Breast epithelium (tissue), 4 donors: ENCODE measurements at places on chromosomes 2 and 18.

GRCh38 chr2:149860276-149860921, 272.8 kb upstream of the MMADHC start:
- H3K27ac ChIP-seq, result peak overlapping the region; percentile 18
- no peaks in the 10 kb centered on the region for H3K4me1 ChIP-seq
- H3K36me3 ChIP-seq, result no peaks in the 10 kb centered on the region
- no peak overlapping the region for H3K4me3 ChIP-seq
- DNase-seq, result peak; percentile 23
- no peaks in the 10 kb centered on the region for H3K27me3 ChIP-seq

- H3K27me3 ChIP-seq, result no peaks in the 10 kb centered on the region
- no peaks in the 10 kb centered on the region for H3K4me1 ChIP-seq
- H3K36me3 ChIP-seq, result no peaks in the 10 kb centered on the region
- no peak for DNase-seq
- no peak overlapping the region for H3K27ac ChIP-seq
Measured at GRCh38 chr2:190075623-190076022, 13.1 kb upstream of the MSTN start.

DNA sequence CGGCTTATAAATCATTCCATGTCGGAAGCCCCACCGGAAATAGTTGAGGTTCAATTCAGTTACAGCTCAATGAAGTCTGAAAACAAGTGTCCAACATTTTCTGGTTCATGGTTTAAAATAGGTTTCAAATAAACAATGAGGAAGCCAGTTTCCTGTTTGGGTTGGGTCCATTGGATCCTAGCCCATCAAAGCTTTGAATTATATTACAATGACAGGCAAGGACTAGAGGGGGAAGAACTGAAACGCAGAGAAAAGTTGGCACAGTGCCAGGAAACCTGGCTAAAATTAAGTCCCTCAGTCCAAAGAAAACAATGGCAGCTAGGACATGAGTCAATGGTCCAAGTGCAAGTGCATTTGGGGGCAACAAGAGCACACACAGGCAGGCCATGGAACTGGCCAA, 32.0 kb downstream of the SLC14A1 start:
- H3K36me3 ChIP-seq, result no peaks in the 10 kb centered on the region
- DNase-seq, result peak; percentile 54
- H3K27ac ChIP-seq, result no peak overlapping the region

GRCh38 chr2:133266926-133267590, 301.2 kb downstream of the NCKAP5 start:
- H3K4me3 ChIP-seq, result peak overlapping the region; percentile 38
- peaks cover 4% of the 10 kb centered on the region for H3K27me3 ChIP-seq
- DNase-seq, result no peak
- H3K4me1 ChIP-seq, result no peaks in the 10 kb centered on the region
- H3K27ac ChIP-seq, result peak overlapping the region; percentile 30

DNA sequence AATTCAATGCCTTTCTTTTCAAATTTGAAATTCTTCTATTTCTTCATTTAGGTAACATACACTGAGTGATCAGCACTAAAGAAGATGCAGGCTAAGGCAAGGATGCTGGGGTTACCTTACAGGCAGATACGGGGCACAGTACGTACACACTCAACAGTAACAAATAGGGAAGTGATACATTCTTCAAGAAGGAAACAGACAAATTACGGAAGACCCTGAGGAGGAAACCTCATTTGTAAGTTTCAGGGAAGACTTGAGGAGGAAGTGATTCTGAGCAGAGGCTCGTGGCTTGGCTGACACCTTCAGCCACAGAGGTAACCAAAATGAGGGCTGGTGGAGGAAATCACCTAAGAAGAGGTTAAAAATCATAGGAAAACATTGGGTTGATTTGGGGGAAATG, 1108.3 kb upstream of the KLHL29 start:
- H3K36me3 ChIP-seq, result no peaks in the 10 kb centered on the region
- H3K27me3 ChIP-seq, result no peaks in the 10 kb centered on the region
- H3K27ac ChIP-seq, result no peak overlapping the region
- no peak for DNase-seq
- no peaks in the 10 kb centered on the region for H3K4me1 ChIP-seq

GRCh38 chr2:42223855-42224268, 54.7 kb downstream of the EML4 start:
- H3K4me3 ChIP-seq, result no peak overlapping the region
- no peaks in the 10 kb centered on the region for H3K36me3 ChIP-seq
- DNase-seq, result no peak
- no peaks in the 10 kb centered on the region for H3K27me3 ChIP-seq

- H3K27ac ChIP-seq, result peak overlapping the region; percentile 90
- H3K36me3 ChIP-seq, result no peaks in the 10 kb centered on the region
- H3K4me3 ChIP-seq, result peak overlapping the region; percentile 15
- no peaks in the 10 kb centered on the region for H3K27me3 ChIP-seq
- DNase-seq, result no peak
Measured at GRCh38 chr2:238596571-238597551, 170.1 kb downstream of the ASB1 start.

- H3K4me3 ChIP-seq, result no peak overlapping the region
- no peaks in the 10 kb centered on the region for H3K27me3 ChIP-seq
- DNase-seq, result no peak
- no peaks in the 10 kb centered on the region for H3K4me1 ChIP-seq
- H3K36me3 ChIP-seq, result no peaks in the 10 kb centered on the region
Measured at GRCh38 chr18:76951456-76952247, 129.3 kb downstream of the ZNF236 start.
